ENCODE measurements at places on chromosomes 2 and 18.

DNA sequence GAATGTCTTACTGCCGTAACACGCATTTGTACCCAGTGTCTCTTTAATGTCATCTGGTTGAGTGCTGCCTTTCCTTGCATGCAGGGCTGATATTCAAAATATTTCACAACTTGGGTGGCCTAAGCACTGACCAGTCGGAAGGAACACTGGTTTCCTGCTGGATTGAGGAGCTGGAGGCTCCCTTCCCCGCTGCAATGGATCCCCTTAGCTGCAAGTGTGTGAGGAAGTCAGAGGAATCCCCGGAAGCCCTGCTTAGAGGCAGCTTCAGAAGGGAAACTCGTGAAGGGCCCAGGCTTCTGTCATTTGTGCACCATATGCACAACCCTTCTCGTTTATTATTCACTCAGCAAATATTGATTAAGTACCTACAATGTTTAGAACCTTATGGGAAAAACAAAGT is 33.2 kb upstream of the SP3 start:
- DNase-seq, result no peak

DNA sequence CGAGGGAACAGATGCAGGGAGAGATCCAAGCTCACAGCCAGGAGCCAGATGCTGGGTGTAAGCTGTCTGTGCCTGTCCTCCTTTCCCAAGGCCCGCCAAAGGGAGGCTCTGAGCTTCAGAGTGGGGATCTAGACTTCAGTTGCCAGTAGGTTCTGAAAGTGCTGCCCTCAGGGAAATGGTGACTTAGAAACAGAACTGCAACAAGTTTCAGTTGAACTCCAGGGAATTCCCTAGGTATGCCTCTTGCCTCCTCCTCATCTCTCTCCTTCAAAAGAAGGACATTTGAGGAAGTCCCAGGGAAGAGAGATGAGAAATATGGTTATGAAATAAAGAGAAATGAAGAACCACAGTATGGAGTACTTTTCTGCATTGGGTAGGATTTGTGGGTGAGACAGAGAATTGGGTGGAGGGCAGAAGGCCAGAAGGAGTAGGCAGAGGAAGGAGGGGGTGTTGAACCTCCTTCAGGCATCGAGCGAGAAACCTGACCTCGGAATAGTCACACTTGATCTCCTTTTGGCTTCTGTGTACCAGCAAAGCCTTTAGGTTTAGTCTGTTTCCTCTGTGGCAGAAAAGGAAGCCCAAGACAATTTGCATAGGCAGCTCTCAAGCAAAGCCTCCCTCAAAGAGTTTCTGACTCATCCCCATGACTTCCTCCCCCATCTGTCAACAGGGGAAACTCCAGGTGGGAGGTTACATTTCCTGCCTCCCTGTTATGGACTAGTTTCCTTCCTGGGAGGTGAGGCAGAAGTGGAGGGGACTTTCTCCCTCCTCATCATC is 45.7 kb downstream of the QPCT start:
- peak; percentile 72 for DNase-seq

- no peak for DNase-seq
Measured at GRCh38 chr2:10476723-10477442, 28.8 kb upstream of the ODC1 start.

- DNase-seq, result peak; percentile 25
Measured at GRCh38 chr18:42545825-42546224, 569.7 kb downstream of the RIT2 start.

- no peak for DNase-seq
Measured at GRCh38 chr2:10089565-10090190, 9.5 kb upstream of the CYS1 start.

DNA sequence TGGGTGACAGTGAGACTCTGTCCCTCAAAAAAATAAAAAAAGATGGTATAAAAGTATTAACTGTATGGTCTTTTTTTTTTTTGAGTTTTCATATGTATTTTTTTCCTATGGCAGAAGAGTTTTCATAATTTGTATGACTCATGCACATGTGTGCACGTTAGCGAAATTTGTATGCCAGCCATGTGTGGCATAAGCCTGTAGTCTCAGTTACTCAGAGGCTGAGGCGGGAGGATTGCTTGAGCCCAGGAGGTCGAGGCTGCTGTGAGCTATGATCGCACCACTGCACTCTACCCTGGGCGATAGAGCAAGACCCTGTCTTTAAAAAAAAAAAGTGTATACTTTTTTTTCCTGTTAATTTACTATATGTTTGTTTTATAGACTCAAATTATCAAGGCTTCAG is 160.8 kb downstream of the TGIF1 start:
- DNase-seq, result no peak

DNA sequence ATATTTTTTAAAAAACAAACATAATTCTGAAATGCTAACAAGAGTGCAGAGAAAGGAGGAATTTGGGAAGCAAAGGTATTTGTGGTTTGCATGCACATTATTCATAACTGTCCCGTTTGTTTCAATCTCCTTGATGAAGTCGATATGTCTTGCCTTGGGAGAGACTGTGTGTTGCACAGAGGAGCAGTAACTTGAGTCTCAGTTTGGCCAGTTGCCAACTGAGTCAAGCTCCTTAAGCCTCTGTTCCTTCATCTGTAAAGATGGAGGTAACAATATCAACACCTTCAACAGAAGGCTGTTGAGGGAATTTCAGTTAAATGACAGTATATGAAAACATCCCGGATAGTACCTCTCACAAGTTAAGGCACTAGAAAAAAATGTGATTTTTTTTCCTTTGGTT is 226.2 kb downstream of the ASXL3 start:
- DNase-seq, result no peak

DNA sequence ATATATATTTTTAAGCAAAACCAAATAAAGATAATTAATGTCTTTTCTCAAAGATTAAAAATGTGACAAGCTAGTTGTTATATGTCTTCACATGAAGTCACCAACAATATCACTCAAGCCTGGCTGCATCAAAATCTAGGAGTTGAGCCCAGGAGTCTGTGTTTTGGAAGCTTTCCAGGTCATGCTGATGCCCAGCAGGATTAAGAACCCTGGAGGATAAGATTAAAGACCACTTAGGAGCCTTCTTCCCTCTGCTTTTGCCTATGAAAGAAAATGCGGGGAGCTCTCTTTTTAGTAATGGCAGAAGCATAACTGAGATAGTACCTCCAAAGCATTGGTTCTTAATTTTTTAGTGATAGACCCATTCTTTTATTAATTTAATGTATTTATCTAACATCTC is 157.4 kb downstream of the ASXL3 start:
- no peak for DNase-seq

All from AG08395 (cell line).